ELR (cell line): ENCODE measurements at places on chromosomes 2 and 18.

DNA sequence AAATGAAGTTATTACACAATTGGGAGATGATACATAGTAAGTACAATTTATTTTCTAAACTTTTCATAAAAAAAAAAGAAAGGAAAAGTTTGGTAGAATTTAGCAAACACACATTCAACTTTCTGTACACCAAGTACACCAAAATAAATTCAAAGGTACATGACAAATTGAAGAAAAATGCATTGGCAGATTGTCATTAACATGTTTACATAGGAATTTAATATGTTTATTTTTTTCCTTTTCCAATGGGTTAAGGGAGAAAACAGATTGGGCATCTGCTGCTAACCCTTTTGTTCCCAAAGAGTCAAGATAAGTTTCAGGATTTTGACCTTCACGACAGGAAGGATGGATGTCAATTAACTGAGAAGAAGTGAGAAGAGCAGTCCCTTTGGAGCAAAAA, 620.4 kb downstream of the XIRP2 start:
- no peak for DNase-seq

- DNase-seq = no peak
Observed at GRCh38 chr2:206802654-206803514, 37.5 kb downstream of the FASTKD2 start.

DNA sequence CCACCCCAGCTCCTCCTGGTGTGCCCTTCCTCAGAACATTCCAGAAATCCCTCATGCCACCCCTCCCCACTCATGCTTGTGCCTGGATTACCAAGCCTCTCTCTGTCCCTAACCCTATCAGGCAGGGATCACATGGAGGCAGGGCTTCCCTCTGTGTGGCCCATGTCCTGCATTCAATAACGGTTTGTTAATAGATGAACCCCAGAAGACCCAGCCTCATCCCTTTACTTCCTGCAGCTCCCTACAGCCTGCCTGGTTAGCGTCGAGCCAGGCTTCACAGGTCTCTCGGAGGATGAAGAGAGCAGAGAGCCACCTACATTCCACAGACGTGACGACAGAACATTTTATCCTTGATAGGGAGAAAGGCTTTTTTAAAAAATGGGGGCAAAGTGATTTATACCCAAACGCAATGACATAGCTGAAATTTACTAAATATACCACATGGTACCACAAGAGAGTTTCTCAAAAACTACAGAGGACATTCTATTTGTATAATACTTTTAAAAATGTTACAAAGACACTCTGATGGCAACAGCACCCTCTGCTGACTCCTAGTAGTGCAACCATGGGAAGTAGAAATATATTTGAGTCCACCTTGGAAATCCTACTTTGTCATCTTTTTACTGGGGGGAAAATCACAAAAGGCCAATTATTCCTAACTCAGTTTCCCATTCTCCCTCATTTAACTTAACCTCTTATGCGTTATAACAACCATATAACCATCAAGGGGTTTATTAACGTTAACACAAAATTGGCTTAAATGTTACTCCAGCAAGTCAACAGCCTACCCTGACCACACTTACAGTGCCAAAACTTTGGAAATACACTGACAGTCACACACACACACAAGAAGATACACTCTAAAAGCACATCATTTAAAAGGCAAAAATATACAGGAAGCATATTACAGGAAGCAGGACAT, 30.7 kb downstream of the FBXO15 start:
- peak; percentile 51 for DNase-seq

DNA sequence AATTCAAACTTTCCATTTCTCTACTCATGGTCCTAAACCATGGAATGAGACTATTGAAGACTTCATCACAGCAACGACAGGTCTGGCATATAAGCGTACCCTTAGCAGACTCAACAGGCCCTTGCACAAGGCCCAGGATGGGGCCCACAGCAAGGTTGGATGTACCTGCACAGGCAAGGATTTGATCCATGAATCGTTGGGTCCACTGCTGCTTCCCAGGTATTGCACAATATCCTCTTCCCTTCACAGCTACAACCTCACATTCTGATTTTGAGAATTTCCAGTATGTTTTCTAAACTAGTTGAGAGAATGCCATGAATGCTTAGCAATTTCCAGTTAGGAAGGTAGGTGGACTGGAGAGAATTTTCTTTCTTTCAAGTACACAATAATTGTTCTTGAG, 515.8 kb downstream of the SUCLG1 start:
- DNase-seq = no peak

DNA sequence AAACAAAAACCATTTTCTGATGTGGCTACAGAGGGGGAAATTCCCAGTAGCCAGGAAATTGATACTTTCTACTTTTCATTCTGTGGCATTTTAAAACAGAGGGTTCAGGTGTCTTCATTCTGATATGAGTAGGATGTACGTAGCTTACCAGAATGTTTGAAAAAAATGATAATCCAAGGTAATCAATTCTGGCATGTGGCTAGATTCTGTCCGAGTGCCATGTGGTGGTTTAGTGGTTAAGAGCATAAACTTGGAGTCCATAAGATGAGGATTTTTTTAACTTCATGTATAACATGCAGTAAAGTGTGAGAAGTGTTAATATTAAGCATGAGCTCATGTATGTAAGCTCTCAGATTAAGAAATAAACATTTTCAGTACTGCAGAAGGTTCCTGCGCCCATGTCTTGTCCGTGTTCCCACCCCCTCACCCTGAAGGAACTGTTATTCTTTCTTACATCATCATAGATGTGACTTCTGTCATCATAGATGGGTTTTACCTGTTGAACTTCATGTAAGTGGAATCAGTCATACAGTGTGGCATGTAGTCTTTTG, 4.5 kb downstream of the B3GNT2 start:
- no peak for DNase-seq

- DNase-seq = no peak
Observed at GRCh38 chr18:23226391-23226790, 91.1 kb downstream of the CABLES1 start.

DNA sequence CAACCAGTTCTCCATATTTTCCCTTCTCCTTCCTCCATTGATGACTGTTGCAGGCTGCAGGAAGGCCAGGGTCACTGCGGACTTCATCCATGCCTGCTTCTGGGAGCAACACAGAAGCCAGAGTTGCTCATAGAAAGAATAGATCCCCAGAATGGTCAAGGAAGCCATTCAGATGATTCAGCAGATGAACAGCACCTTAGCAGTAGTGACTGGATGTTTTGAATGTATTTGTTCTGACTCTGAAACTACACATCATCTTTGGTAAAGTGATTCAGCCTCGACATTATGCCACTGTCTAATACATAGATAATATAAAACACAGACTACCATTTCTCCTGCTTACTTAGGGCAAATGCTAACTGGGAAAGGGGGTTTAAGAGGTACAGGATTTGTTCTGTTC, 411.6 kb downstream of the RND3 start:
- DNase-seq = peak; percentile 95

DNA sequence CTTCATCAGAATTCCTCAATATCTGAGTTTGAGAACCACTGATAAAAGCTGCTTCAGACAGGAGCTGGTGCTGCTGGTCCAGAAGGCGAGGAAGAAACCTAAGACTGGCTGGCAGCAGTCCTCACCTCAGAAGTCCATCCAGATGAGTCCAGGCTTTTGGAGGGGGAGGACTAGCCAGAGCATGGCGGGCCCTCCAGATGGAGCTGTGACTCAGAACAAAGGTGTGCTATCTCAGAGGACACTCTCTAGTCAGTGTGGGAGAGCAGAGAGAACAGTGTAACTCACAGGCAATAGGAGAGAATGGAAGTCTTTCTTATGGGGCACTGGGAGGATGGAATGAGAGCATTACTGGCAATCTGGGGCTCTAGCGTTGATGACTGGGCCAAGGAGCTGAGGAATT, 191.4 kb downstream of the NYAP2 start:
- DNase-seq = no peak

DNA sequence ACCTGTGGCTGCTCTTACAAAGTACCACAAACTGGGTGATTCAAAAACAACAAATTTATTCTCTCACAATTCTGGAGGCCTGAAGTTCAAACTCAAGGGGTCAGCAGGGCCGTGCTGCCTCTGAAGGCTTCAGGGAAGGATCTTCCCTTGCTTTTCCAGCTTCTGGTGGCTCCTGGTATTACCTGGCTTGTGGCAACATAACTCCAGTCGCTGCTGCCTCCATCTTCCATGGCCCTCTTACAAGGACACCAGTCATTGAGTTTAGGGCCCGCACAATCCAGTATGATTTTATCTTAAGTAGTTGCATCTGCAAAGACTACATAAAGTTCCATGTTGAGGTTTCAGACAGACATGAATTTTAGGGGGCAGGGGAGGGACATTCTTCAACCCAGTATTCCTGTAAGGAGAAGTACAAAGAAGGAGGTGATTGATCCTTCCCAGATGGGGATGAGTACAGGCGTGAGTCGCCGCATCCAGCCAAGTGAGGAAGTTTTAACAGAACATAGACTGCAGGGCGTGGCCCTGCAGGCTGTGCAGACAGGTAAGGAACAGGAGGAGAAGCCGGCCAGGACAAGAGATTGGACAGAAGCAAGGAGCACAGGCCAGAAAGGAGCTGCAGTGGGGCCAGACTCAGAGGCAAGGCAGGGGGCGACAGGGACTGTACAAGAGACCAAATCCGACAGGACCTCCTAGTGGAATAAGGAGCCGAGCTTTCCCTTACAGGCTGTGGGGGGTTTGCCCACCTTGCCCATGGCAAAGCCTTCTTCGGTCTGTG, 44.4 kb upstream of the BZW1 start:
- DNase-seq = no peak

GRCh38 chr2:174438146-174438886, 42.8 kb downstream of the SCRN3 start:
- DNase-seq = no peak

DNA sequence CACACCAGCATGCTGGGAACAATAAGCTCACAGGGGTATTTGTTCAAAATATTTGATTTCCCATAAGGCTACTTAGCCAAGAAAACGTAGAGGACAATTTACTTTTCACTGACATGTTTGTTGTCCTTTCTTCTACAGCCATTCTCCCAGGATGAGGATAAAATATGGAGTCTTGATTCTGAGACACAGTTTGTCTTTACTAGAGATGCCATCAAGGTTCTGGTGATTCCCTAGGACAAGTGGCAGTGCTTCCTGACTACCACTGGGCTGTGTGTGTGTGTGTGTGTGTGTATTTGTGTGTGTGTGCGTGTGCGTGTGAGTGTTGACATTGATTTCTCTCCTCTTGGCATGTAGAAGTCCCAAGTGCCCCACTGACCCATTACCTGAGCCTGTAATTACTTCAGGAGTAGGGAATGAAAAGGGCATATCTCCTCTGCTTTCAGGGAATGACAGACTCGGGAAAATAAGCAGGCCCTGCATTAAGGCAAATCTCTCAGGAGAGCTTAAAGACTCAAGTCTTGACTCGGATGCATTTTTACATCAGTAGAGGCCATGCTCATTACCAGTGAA, 761.6 kb downstream of the DCC start:
- no peak for DNase-seq

DNA sequence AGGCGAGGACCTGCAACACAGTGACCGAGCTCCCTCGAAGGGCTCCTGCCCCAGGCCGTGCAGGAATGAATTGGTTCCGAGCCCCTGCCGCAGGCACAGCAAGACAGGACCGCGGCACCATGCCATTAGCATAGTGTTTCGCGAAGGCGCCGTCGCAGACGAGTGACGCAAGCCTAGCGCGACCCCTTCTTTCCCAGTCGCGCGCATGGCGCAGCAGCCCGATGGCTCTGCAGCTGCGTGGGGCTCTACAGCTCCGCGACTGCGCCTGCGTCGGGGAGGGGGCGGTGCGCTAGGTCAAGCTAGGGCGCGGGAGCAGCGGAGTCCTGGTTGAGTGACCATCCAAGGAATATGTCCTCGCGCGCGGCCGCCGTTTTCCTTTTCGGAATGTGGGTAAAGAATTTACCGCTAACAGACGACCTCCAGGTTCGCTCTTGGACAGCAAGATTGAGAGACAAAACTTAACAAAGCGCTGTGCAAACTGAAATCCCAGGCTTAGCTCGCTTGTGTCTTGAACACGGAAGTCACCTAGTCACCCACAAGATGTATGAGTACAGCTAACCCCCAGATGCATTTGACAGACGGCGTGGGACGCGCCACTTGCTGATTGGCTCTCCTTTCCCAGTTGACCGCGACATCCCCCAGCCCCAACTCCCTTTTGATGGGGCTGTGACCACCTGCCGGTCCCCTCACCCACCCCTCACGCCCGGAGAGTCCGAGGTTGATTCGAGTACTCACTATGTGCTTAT, at the start of gene TRMT61B:
TRMT61B (minus strand) TSS at position 164 of the 746 bp plus-strand sequence; CDS start at position 132, 32 bp downstream.
- DNase-seq = peak; percentile 94

DNA sequence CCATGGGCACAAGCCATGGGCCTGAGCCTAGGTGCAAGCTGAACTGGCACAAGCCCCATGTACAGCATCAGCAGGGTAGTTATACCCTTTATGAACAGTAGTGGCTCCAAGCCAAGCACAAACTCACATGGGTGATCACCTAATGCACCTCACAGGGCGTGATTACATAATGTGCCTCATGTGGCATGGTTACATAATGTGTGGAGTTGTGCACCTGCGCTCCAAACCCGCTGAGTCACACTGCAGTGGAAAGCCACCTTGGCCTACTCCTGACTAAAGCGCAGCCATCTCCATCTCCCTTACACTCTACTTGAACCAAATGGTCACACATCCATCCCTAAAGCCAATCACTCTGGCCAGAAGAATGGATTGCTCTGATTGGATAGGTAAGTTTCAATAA, 279.7 kb downstream of the MBD2 start:
- no peak for DNase-seq

- peak; percentile 12 for DNase-seq
Observed at GRCh38 chr2:99701503-99701902, 211.7 kb upstream of the REV1 start.

GRCh38 chr2:36573165-36573564, 24.8 kb downstream of the FEZ2 start:
- DNase-seq = no peak

DNA sequence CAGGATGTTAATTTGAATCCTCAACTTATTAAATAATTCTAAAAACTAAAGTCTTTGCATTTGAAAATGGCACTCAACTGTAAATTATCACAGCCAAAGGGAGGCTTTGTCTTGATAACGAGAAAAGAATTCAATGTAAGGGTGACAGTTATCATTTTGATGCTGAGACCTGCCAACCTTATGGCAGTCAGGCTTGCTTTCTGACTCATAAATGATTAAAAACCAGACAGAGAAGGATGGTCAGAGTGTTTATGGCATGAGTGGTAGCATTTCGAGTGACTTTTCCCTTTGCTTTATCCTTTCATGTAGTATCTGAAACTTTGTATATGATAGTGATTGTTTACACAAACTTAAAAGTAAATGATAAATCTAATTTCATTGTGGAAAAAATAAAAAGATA, 53.9 kb upstream of the EPC2 start:
- DNase-seq = peak; percentile 56

DNA sequence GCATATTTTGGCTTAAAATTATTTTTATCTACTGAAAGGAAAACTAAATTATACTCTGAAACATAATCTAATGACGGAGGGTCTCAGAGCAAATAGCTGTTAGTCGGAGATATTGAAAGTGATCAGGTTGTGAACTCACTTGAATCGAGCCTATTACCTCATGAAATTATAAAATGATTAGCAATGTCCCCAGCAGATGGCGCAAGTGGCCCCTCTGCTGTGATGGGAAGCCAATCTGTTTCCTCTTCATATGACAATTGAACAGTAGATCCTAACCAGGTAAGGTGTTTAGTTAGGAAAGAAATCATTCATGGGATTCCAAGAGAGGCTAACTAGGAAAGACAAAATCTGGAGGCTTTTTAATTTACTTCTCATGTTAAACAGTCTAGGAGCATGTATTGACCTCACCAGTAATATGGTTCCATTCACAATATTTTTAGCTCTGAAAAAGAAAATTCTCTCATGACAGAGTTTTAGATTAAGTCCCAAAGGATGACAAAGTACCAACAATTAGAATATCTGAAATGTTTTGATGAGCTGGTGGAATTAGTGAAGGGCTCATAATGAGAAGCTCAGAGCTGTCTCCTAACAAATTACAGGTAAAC, 29.9 kb upstream of the MPPE1 start:
- DNase-seq = peak; percentile 71
